ENCODE measurements at places on chromosomes 3 and 15. TPM values are rescaled to one million over a fixed set of nuclear protein-coding genes. Genes with fewer than 3 reads are reported as not detected.

UCN2 gene
- 0.17 TPM for total RNA-seq

DNA sequence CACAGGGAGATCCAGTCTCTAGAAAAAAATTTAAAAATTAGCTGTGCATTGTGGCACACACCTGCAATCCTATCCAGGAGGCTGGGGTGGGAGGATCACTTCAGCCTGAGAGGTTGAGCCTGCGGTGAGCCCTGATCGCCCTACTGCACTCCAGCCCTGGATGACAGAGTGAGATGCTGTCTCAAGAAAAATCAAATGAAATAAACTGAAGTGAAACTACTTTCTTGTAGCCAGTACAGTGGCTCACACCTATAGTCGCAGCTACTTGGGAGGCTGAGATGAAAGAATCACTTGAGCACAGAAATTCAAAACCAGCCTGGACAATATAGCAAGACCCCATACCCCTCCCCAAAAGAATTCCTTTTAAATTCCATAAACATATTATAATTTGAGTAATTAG, 35.4 kb downstream of the SMARCC1 start:
- DNase-seq, result no peak

DNA sequence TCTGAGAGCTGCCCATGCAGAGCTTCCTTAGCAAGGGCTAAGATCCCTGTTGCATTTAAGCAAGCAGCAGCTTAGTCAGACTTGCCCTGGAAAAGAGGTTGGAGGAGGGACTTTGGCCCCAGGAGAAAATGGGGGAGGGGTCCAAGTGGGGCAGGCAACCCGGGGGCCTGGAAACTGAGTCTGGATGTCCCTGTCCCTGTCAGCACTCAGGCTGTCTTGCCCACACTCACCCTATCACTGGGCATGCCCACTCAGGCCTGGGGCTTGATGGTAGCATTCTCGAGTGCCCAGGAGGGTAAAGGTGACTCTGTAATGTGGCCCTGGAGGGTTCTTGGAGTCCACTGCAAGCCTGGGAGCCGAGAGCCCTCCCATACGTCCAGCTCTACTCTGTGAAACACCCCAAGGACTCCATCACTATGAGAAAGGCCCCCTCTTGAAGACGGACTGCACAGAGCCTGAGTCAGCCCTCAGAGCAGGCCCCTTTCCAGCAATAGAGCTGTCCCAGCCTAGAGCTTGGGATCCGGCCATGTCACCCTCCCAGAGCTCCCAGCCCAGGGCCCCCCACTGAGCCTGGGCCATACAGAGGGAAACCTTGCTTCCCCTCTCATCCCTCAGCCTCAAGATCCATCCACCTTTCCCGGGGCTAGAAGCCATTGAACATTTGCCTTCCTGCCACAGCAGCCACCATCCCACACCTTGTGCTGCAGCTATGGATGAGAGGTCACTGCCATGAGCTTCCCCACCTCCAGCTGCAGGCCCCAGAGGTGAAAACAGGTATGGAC, 13.4 kb downstream of the MYL3 start:
- DNase-seq, result no peak

- peak; percentile 24 for DNase-seq
These were observed 1.1 kb upstream of the PPARG start for GRCh38 chr3:12287727-12288181.

DNA sequence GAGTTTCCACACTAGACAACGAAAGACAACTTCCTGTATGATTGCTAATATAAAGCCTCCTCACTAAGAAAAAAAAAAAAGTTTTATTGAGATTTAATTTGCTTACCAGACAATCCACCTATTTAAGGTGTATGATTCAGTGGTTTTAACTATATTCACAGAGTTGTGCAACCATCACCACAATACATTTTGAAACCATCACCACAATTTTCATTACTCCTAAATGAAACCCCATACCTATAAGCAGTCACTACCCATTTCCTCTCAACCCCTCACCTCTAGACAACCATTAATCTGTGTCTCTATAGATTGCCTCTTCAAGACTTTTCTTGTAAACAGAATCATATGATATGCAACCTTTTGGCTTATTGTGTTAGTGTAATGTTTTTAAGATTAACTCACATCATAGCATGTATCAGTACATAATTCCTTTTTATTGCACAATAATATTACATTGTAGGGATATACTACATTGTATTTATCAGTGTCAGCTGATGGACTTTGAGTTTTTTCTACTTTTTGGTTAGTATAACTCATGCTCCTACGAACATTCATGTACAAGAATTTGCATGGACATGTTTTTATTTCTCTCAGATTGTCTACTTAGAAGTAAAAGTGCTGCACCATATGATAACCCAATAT, 339.7 kb downstream of the NLGN1 start:
- DNase-seq, result no peak
